ENCODE measurements at places on chromosomes 3 and 15.

DNA sequence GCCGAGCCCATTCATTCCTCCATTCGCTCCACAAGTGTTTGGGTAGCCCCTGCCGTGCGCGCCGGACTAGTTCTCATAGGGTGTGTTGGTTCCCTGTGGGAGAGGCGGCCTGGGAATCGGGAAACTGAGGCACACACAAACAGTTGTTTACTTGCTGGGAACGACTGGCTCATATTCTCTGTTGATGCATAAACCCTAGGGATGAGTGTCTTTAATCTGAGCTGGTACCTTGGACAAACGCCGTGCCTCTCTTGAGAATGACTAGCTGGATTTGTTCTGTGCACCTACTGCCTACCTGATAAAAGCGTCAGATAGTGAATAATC is 737 bp downstream of the DNAJA4 start:
- no peak for DNase-seq

DNA sequence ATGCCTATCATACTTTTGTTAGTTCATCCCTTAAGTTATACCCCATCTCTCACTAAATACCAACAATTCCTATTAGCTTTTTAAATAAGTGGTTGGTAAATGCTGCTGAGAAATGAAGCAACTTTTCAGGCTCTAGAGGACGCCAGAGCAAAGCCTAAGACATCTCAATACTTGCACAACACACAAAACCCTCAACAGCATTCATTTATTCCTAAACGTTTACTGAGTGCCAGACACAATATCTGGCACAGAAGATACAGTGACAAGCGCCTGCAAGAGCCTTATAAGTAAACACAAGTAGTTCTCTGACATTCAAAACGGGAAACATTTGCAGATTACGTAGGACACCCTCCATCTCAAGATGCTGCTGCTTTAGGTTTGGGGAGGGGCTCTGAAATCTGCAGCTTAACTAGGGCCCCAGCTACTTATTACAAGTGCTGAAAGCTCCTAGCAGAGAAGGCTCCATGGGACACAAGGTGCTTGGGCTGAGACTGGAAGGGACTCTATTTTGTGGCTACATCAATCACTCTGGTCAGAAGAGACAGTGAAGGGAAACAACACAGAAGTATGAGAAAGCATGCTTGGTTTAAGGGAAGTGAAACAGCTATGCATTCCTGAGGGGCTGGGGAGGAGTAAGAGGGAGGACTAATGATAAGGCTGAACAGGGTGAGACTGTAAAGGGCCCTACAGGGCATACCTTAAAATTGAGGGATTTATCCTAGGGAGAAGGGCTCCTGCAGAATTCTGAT is 311.3 kb downstream of the PLCL2 start:
- no peak for DNase-seq

GRCh38 chr3:193556841-193557240 is 2.1 kb upstream of the ATP13A4 start:
- DNase-seq: no peak

- DNase-seq: peak; percentile 31
Measured at GRCh38 chr3:112958811-112959560, 15.9 kb downstream of the CD200R1 start.

DNA sequence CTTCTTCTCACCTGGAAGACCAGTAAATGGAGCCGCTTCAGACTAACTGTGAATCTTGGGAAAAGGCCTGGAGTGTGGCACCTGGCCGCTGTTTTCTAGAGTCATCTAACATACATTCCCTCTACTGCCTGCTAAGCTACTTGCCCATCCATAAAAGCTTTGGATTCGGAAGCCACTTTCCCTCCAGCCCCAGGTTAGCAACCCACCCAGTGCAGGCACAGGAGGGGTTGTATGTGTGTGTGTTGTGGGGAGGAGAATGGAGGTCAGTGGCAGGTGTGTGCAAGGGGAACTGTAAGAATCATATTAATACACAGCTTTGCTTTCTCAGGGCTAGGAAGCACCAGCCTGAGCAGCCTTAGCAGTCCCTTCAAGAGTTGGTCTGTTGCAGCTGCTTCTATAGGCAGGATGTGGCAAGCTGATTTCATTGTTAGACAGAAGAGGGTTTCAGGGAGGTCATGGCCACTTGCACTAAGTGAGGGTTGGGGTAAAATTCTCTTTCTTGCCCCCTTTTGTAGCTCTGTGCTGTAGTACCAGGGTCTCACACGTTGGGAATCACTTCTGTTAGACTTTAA is 8.9 kb downstream of the NSUN3 start:
- no peak for DNase-seq

- no peak for DNase-seq
Measured at GRCh38 chr3:127088511-127089351, 104.2 kb upstream of the PRR23E start.

GRCh38 chr15:41401904-41402267 is 410 bp downstream of the NDUFAF1 start:
- no peak for DNase-seq

GRCh38 chr15:25510146-25510545 is 71.3 kb upstream of the UBE3A start:
- no peak for DNase-seq

DNA sequence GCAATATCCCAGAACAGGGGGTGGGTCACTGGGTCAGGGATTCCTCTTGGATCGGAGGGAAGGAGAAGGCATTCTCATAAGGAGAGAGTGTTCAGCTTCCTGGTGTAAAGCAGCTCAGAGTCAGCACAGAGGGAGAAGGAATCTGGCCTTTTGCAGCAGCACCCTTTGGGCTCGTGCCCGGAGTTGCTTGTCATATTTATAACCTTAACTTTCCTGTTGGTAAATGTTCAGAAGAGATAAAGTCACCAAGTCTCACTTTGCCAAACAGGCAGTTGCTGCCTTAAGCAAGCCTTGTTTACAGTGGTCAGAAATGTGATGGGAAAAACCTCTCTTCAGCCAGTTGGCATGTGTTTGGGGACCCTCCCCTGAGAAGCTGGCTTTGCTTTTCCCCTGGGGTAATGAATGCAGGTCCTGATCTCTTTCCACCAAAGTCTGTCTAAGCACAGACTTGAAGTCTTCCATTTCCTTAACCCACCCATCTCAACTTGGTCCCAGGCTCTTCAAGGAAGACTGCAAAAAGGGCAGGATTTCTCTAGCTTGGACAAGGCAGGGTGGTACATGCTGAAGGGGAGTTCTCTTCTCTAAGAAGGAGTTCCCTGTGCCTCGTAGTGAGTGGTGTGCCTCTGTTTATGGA is 206.9 kb upstream of the BHLHE40 start:
- no peak for DNase-seq

DNA sequence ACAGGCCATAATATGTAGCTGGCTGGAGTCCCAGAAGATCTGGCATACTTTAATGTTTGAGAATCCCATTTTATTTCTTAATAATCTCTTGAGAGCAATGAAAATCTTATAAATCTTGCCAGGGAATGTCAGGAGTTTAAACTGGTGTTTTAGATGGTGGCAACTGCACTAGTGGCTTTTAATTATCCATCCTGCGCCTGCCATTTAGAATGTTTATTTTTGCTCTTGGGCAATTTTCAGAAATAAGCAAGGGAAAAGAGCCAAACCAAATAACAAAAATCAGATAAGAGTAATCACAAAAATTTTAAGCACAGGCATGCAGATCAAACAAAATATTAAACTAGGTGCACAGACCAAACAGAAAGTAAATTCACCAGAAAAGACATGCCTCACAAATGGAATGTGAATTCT is 41.9 kb upstream of the UBP1 start:
- no peak for DNase-seq
